ENCODE measurements at places on chromosomes 5 and 9.

DNA sequence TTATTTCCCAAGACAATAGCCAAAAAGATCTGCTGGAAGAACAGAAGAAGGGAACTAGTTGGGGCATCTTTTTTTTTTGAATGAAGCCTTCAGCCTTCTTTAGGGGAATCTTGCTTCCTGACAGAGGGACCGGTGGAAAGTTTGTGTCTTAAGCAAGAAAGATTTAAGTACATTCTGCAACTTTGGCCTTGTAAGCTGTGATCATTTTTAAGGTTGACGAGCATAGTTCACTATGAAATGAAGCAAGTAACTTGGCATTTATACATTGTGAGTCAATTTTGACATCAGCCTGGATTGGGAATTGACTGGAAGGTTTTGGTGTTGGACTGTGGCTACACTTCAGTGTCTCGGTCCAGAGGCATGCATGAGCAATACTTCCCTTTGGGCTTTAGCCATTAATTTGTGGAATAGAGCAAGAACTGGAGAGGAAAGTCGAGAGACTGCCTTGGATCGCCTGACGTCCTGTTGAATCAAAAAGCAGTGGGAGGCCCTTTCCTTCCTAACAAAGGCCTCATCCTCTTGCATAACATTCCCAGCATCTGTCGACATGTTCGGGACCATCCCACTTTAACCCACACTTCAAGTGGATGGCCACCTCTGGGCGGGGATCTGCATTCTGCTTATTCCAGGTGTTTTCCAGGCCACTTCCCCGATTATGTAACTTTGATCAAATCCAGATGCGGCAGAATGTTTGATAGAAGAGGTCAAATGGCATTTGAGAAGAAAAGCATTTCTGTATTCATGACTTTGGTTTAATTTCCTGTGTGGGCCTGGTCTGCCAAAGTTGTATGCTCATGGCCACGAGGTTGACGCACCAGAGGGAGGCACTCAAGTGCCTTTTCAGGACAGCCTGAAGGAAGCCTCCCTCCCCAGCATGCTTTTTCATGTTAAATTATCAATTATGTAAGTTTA is 12.5 kb downstream of the ABL1 start:
- peak; percentile 97 for DNase-seq

- no peak for DNase-seq
These were observed 7.2 kb upstream of the TARS1 start for GRCh38 chr5:33433303-33434240.

- DNase-seq: no peak
These were observed 17.5 kb downstream of the CAMK4 start for GRCh38 chr5:111241696-111242095.

- no peak for DNase-seq
These were observed 22.3 kb downstream of the BNC2 start for GRCh38 chr9:16848179-16848578.

- no peak for DNase-seq
These were observed 2.3 kb downstream of the WHRN start for GRCh38 chr9:114503009-114503408.

- no peak for DNase-seq
These were observed 292.8 kb downstream of the YTHDC2 start for GRCh38 chr5:113806250-113806649.

GRCh38 chr5:160054047-160054446 is 45.1 kb downstream of the TTC1 start:
- DNase-seq: peak; percentile 8

DNA sequence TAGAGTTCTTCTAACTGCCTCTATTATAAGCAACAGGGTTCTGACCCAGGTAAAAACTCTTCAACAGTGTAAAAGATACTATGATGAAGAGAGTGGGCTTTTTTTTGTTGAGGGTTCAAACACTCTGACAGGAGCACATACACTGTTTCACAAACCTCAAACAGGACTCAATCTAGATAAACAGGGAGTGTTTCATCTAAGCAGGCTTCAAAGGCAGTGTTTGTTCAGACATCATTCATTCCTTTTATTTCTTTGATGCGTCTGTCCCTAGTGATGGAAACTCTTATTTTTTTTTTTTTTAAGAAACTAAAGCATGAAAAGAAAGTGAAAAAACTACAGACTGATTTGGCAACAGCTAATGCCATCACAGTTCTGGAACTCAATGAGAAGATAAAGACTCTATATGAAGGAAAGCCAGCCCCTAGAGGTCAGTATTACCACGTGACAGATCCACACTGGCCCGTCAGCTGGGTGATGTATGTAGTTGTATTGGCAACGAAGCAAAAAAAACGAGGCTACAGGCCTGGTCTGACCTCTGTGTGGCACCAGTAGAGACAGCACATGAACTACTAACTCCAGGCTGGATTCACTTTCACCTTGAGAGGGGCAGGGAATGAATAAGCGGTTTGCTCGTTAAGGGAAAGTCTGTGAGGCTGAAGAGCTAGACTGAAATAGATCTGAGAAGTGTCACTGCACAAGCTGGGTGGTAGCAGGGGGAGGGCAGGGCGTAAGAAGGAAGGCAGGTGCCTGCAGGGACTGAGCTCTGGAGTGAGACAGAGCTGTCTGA is 172.2 kb downstream of the CCDC192 start:
- no peak for DNase-seq

- no peak for DNase-seq
These were observed 34.1 kb downstream of the IRF1 start for GRCh38 chr5:132456296-132456986.

DNA sequence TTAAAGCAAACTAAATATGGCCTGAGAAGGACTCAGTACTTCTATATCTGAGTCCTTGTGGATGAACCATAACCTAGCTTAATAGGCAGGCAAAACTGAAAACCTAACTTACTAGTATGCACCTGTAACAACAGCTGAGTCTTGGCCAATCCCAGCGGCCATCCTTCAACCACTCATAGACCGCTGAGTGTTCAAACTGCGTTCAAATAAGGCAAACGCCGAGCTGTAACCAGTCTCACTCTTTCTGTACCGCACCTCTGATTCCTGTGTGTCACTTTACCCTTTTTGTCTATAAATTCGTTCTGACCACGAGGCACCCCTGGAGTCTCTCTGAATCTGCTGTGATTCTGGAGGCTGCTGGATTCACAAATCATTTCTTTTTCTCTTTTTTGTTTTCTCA is 170.5 kb downstream of the COL23A1 start:
- DNase-seq: no peak

GRCh38 chr9:1910269-1910811 is 104.8 kb upstream of the SMARCA2 start:
- no peak for DNase-seq

DNA sequence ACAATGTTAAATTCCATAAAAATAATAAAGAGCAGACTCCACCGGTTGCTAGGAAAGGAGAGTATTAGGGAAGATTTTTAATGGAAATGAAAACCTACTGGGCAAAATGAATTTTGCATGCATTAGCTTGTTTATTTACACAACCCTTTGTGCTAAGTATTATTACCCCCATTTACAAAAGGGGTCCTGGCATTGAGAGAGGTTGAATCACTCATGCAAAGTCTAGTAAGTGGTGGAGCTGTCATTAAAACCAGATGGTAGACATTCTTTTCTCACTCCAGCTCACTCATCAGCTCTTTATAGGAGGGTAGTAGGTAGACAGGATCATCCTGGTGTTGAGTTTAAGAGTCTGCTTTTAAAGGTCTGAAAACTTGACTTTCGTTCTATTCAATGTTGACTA is 395.1 kb downstream of the PLK2 start:
- DNase-seq: no peak

GRCh38 chr5:171270136-171270535 is 38.9 kb upstream of the TLX3 start:
- no peak for DNase-seq

GRCh38 chr5:173832386-173832785 is 55.8 kb upstream of the CPEB4 start:
- no peak for DNase-seq

GRCh38 chr5:81302596-81302995 is 1.2 kb downstream of the ZCCHC9 start:
- DNase-seq: no peak

- no peak for DNase-seq
These were observed 8.7 kb downstream of the PRDM12 start for GRCh38 chr9:130672933-130673615.
